KG1 (cell line): ENCODE measurements at places on chromosomes 16 and 17.

DNA sequence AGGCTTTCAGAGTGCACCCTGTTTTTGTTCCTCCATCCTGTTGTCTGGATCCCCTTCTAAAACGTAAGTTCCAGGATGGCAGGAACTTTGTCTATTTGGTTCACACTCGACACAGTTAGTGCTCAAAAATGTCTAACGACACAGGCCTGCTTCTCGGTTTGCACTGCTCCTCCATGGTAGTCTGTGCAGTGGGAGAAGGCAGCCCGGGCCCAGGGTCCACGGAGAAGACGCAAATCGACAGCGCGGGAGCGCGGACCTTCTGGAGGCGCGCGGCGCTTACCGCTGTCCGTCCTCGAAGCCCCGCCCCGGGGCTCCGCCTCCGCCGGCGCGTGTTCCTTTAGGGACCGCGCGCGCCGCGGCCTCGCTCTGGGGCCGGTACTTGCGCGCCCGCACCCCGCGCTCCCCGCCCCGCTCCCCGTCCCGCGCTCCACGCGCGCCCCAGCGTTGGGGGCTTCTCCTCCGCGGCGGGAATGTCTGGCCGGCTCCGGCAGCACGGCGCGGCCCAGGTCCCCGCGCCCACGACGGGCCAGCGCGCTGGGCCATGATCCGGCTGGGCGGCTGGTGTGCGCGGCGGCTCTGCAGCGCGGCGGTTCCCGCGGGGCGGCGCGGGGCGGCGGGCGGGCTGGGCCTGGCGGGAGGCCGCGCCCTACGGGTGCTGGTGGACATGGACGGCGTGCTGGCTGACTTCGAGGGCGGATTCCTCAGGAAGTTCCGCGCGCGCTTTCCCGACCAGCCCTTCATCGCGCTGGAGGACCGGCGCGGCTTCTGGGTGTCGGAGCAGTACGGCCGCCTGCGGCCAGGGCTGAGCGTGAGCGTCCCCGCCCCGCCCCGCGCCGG lies at the start of gene NT5M:
Gene NT5M (plus strand): TSS at position 364 of the 837 bp plus-strand sequence. CDS start 178 bp downstream, at position 542.
- DNase-seq, result peak; percentile 50

GRCh38 chr17:47719411-47720152 lies 13.5 kb upstream of the TBX21 start:
- DNase-seq, result no peak

GRCh38 chr16:706189-707061 lies 824 bp upstream of the FBXL16 start:
- DNase-seq, result no peak

DNA sequence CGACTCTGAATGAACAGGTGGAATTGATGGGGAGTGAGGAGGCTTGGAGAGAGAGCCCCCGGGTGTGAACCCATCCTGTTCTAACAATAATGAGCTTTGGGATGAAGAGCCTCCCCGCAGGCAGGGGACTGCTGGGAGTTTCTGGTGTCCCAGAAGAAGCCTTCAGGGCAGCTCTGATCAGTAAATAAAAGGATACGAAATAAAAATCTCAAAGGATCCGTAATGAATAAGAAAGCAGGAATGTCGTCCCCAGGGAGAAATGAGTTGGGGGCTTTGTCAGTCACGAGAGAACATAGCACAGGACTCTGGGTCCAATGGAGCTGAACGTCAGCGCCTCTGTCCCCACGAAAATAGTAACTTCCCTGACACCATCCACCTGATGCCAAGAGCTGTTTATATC lies 113.4 kb downstream of the PITPNC1 start:
- no peak for DNase-seq

GRCh38 chr16:17258848-17259713 lies 211.7 kb downstream of the XYLT1 start:
- no peak for DNase-seq
